ENCODE measurements at places on chromosomes 7 and 10.

GRCh38 chr10:31635009-31635408 is 293.6 kb downstream of the ARHGAP12 start:
- DNase-seq, result no peak

DNA sequence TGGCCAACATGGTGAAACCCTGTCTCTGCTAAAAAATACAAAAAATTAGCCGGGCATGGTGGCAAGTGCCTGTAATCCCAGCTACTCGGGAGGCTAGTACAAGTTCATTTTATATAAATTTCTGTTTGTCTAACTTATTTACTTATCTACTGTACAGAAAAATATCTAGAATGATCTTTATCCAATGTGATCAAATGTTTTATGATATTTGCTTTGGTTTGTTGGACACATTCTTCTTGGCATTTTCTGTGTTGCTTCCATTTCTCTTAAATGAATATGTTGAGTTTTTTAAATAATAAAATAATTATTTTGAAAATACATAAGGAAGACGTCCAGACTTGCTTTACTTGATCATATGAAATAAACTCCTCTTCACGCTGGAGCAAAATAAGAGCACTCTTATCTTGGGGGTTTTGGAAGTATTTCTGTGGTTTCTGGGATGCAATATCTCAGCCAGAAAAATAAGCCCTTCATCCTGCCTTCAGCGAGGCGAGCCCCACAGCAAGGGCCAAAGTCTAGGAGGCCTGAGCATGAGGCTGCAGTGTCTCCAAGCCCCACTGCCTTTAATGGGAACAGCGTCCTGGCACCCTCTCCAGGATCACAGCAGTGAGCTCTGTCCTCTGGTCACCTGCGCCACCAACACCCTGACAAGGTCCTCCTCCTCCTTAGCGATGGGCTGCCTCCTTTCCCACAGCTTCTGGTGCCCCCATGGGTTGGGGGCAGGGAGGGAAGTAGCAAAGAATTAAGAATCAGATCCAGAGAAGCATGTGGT is 480.2 kb downstream of the KCNMA1 start:
- DNase-seq, result no peak

GRCh38 chr10:113922787-113923570 is 68.5 kb downstream of the NHLRC2 start:
- no peak for DNase-seq

DNA sequence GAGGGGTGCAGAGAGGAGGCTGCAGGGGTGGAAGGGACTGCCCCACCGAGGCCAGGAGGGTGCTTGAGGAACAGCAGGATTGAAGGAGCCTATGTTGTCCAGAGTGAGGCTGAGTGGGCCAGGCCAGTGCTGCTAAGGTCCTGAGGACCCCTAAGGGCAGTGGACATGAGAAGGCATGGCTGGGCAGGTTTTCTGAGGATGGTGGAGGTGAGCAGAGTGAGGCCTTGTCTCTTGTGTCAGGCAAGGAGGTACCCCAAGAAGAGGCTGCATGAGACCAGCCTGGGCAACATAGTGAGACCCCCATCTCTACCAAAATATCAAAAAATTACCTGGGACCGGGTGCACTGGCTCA is 5.2 kb downstream of the SH2B2 start:
- no peak for DNase-seq

- no peak for DNase-seq
Observed at GRCh38 chr7:17661982-17662585, 278.2 kb downstream of the SNX13 start.

GRCh38 chr10:22900841-22901601 is 26.8 kb upstream of the ARMC3 start:
- no peak for DNase-seq

DNA sequence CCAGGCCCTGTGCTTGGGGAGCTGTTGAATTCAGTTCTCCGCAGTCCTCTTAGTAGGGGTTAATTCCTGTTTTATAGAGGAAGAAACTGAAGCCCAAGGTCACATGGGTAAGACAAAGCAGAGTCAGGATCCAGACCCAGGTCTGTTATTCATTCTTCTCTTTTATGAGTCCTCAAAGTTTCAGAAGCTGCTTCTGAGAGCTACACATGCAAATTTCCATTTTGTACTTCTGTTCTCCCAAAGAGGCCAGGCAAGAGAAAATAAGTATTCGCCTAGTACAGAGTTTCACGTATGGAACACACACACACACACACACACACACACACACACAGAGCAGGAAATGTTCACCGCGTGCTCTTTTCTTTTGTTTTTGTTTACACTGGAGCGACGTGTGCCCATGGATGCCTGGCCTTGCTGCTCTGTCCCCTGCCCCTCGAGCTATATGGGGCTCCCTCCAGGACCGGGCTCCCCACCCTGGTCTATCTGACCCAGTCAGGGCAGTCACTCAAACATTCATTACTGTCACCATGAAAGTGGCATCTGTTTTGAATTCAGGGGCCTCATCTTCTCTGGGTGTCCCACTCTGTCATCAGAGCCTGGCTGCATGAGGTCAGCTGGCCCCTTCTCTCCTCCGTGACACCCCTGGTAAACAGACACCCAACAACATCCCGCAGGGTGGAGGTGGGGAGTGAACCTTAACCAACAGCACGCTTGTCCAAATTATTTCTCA is 84.4 kb downstream of the TNS3 start:
- no peak for DNase-seq

- DNase-seq, result no peak
Observed at GRCh38 chr7:77525231-77525630, 11.9 kb upstream of the PTPN12 start.

GRCh38 chr7:136692221-136692620 is 176.2 kb upstream of the CHRM2 start:
- DNase-seq, result no peak

DNA sequence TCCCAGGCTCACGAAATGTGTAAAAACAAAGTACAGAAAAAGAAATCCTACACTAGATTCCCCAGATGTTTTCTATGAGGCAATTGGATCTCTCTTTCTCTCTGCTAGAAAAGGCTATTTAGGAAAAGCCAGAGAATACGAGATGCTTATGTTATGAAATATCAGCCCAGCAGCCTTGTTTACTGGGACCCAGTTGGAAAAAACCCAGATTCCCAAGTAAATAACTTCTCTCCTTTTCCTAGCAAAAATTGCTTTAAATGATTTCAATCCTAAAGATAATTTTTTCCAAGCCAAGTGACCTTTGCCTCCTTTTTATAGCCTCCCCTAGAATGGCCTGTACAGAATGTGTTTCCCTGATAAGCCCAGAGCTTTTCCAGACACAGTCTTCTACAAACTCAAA is 199.3 kb downstream of the PLXNA4 start:
- DNase-seq, result no peak

GRCh38 chr10:18204039-18204835 is 64.0 kb downstream of the CACNB2 start:
- DNase-seq, result no peak

GRCh38 chr7:55349121-55349520 is 16.0 kb upstream of the LANCL2 start:
- DNase-seq, result no peak

- no peak for DNase-seq
Observed at GRCh38 chr7:55132550-55132889, 113.7 kb downstream of the EGFR start.
